Activated T-helper 1 cell treated with Interleukin-2 at 50 U/mL for 16 hours (primary cell): ENCODE measurements at places on chromosomes 2 and 18.

- no peak for DNase-seq
Measured at GRCh38 chr18:39751921-39752320, 2186.3 kb upstream of the CELF4 start.

- DNase-seq = no peak
Measured at GRCh38 chr2:199842631-199843395, 8.2 kb downstream of the FTCDNL1 start.

- no peak for DNase-seq
Measured at GRCh38 chr2:127674241-127675209, 805 bp downstream of the LIMS2 start.

DNA sequence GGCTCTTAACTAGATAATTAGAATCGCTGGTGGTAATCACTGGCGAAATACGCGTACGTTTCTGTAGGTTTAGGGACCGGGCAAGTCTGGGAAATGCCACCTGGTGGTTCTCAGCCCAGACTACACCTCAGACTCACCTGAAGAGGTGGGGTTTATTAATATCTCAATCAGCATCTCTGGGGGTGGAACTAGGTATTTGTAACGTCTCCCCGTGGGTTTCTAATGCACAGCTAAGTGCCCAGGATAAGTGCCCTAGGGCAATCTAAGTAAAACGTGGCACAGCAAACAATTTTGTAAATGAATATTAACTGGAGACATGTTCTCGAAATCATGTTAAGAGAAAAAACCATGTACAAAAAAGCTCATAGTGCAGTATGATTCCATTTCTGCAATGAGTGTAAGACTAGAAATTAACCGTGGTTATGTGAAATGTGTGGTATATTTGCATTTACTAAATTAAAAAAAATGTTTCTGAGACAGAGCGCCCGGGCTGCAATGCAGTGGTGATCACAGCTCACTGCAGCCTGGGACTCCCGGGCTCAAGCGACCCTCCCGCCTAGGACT lies 760 bp upstream of the CNOT11 start:
- no peak for DNase-seq

GRCh38 chr2:16900405-16901025 lies 234.9 kb upstream of the CYRIA start:
- no peak for DNase-seq

GRCh38 chr2:144096531-144096930 lies 423.4 kb downstream of the ZEB2 start:
- DNase-seq = no peak

- DNase-seq = no peak
Measured at GRCh38 chr2:101981504-101981903, 10.3 kb upstream of the IL1R2 start.

DNA sequence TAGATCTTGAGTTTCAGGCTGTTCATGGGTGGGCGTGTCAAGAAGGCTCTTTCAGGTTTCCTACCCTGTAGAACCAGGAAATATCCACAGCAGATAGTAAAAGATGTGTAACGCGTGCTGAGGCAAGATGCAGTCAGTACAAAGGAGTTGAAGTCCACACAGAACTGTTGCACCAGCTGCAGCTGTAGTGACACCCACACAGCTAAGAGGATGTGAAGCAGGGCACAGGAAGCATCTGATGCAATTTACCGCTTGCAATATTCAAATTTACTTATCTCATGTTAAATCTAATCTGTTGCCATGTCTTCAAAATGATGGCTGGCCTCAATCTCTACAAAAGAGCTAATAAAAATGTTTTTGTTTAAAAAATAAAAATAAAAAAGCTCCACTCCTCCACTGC lies 132.8 kb downstream of the ARHGAP15 start:
- peak; percentile 19 for DNase-seq

DNA sequence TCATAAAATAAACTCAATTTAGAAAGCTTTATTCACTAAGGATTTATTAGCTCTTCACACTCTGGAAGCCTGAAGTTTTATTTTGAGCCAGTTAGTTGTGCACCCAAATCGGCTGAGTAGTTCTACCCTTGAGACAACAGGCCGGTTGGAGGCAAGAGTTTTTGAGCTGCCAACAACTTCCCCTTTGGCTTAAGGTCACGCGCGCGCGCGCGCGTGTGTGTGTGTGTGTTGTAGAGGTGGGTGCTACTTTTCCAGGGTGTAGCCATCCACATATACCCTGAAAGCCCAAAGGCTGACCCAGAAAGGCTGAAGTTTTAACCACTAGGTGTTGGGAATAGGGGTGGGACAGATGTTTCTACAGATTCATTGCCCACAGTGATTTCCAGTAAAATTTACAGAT lies 150.2 kb upstream of the LHCGR start:
- no peak for DNase-seq

DNA sequence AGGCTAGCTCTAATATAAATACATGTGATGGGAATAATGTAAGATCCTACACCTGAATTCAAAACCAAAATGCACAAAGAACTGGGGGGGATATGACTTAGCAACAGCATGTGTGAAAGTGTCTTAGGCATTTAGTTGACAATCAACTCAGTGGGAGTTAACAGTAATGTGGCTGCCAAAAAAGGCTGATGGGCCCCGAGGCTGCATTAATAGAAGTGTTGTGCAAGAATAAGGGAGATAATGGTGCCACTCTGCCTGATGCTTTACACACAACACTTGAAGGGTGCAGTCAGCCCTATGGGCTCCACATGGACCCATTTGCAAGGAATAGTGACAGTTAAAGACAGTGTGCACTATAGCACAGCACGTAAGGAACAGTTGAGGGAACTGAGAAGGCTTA lies 649.4 kb upstream of the ZEB2 start:
- DNase-seq = no peak

GRCh38 chr2:48113767-48114166 lies 207.5 kb upstream of the FBXO11 start:
- no peak for DNase-seq

GRCh38 chr18:5651736-5652135 lies 107.9 kb upstream of the EPB41L3 start:
- no peak for DNase-seq

- no peak for DNase-seq
Measured at GRCh38 chr2:31079665-31080064, 58.6 kb downstream of the GALNT14 start.

DNA sequence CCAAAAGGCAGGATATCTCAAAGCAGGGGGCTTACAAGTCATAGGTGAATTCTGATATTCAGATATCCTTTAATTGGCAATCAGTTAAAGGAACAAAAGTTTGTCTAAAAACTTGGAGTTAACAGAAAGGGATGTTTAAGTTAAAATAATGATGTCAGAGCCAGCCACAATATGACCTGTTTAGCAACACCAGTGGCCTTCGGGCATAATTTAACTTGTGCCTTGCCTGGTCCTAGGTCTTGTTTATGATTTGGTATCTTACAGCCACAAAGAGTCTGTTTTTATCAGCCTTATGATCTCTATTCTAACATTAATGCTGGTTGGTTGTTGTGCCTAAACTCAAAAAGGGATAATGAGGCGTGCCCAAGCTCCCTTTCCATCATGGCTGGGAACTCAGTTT lies 252.9 kb downstream of the RNF152 start:
- no peak for DNase-seq

- peak; percentile 1 for DNase-seq
Measured at GRCh38 chr2:118223992-118224894, 136.0 kb downstream of the INSIG2 start.

GRCh38 chr2:71895320-71896161 lies 252.1 kb downstream of the CYP26B1 start:
- no peak for DNase-seq

DNA sequence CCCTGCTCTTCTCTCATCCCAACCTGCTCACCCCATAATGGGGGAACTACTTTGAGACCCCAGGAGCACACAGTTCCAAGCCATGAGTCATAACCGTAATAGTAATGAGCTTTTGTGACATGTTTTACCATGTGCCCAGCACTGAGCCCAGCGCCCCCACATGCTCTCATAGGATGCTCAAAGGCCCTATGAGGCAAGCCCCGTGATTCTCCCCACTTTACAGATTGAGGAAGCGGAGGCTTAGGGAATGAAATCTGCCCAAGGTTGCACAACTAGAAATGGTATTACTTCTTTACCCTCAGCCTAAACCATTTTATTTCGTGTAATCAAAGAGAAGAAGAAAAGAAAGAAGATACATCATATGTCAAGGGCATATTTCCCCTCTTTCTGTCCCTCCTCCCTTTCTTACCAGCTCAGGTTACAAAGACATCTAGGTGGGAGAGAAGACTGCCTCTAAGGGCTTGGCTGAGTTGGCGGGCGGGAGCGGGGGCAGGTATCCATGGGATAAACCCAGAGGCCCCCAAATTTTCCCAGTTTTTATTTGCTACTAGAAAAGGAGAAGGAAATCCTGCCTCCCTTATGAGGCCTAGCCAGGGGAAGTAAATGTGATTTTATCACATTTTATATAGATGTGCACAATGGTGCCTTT lies 24.2 kb downstream of the BCL11A start:
- no peak for DNase-seq

GRCh38 chr2:29075894-29076705 lies 1.8 kb upstream of the PCARE start:
- DNase-seq = no peak

- peak; percentile 20 for DNase-seq
Measured at GRCh38 chr2:230902180-230902899, 22.7 kb downstream of the GPR55 start.

GRCh38 chr2:209633911-209634310 lies 137.7 kb upstream of the UNC80 start:
- DNase-seq = no peak

GRCh38 chr2:190599073-190599472 lies 49.8 kb upstream of the NAB1 start:
- no peak for DNase-seq

DNA sequence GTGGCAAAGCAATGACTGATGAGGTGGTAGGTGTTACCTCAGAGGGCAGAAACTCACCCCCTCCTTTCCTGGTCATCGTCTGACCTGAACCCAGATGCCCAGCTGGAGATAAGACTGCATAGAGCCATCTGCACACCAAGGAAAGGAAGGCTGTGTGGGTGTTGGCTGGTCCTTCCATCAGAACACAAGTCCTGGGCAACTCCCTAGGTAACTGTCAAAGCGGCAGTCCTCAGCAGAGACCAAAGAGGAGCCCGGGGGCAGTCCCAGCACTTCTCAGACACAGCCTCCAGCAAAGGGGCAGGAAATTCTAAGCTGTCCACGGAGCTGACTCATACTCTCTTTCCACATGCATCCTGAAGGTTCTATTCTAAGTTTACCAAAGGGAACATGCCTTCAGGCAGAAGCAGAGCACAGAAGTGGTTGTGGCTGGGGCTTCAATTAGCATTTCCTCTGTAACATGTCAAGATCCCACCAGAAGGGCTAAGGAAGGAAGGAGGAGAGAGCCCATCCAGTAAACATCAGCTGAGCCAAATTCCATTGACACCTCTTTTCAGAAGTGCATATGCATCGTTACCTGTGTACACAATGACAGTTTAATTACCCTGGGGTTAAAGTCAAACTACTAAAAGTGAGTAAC lies 54.7 kb downstream of the SPRED2 start:
- DNase-seq = no peak

DNA sequence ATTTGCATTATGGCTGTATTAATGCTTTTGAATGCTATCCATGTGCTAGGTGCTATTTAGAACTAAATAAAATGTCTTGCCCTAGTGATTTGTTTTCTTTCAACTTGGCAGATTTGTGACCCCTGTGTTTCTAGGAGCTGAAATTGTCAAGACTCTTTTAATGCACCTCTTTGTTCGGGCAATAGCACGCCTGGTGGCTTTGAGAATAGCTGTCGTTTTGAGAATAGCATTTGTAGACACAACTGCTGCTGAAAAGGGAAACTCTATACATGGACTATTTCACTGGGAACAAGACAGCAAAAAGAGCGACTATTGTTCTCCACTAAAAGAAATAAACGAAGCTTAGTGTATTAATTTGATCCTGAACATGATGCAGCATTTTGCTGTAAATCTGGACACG lies 352.1 kb upstream of the ZNF521 start:
- DNase-seq = no peak

DNA sequence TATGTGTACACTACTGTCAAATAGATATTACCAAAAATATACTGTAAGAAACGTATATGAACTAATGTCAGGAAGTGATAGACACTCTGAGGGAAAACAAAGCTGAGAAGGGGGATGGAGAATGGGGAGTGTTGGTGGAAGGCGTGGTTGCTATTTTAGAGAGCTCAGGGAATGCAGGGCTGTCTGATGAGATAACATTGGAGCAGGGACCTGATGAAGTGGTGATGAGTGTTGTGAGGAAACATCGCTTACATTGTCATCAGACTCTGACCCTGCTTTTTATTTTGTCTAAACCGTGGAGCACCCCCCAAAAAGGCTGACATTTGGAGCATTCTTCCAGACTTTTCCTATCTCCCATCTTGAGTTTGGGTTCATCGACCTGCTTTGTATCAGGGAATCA lies 194.7 kb downstream of the LTBP1 start:
- DNase-seq = no peak

DNA sequence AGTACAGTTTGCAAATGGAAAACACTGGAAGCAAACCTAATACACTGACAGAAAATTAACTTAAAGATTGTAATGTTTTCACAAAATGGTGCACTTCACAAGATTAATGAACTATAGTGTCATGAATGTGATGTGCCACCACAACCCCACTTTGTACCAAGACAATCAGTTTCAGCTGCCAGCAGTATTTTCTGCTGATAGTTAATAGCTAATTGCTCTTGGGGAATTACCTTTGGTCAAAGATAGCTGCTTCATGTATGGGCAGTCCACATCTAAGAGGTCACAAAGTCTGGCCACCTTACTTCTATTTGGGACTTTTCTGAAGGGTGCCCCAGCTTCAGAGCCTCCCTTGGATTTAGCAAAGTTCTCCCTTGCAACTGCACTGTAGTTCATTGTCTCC lies 254.0 kb downstream of the CALCRL start:
- DNase-seq = no peak

DNA sequence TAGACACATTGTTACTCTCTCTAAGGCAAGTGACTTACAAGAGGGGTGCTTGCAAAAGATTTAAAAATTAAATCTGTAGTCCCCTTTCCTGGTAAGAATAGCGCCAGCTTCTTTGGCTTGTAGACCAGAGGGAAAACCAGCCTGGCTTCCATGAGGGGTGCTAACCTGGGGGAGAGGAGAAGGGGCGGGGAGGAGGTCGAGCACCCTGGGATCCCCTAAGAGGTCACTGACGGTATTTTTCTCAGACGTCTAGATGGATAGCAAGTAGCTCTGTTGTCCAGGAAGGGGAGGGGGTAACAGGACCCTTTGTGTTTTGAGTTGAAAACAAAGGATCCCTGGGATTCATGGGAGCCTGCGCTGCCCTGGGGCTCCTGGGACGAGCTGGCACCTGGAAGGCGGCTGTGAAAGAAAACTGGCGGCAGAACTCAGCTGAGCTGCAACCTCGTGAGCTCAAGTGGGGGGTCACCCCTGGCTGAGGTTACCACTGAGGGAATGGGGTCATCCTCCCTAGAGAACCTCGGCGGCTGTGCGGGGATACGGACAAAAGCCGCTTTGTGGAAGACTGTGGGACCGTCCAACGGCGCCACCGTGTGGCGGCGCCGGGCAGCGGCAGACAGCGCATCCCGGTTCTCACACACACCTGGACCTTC lies 37.8 kb upstream of the MRPL19 start:
- DNase-seq = peak; percentile 9
